ENCODE measurements at places on chromosomes 4 and X.

GRCh38 chrX:132961511-132961910, 3.1 kb upstream of the HS6ST2 start:
- DNase-seq: no peak

GRCh38 chrX:125205133-125205917, 114.3 kb upstream of the TEX13C start:
- DNase-seq: no peak

GRCh38 chr4:157674699-157675098, 454.2 kb downstream of the GRIA2 start:
- DNase-seq: no peak

DNA sequence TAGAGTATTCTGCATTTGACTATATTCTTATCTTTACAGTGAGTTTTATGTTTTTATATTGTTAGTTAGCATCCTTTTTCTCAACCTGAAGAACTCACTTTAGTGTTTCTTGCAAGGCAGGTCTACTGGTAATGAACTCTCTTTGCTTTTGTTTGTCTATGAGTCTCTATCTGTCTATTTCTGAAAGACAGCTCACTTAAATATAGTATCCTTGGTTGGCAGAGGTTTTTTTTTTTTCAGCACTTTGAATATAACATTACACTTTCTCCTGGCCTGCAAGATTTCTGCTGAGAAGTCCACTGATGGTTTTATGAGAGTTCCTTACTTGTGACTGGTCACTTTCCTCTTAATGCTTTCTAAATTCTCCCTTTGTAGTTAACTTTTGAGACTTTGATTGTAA, 32.8 kb upstream of the C4orf54 start:
- no peak for DNase-seq

GRCh38 chr4:13162886-13163285, 321.3 kb downstream of the RAB28 start:
- no peak for DNase-seq

DNA sequence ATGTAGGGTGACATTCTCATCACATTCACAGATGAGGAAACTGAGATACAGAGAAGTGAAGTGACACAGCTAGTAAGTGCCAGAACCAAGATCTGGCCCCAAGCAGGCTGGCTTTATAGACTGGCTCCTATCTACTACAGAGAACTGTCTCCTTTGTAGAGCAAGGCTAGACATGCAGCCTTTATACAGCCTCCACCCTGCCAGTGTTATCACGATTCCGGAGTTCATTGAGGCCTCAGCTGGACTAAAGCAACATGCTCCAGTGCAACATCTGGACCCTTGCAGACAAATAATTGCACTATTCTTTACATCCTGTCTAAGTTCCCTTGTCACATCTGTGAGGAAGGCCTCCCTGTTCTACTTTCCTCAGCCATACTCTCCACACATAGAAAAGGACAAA, 58.0 kb upstream of the XIAP start:
- no peak for DNase-seq

- no peak for DNase-seq
These were observed 37.1 kb downstream of the HEPH start for GRCh38 chrX:66200855-66201795.

DNA sequence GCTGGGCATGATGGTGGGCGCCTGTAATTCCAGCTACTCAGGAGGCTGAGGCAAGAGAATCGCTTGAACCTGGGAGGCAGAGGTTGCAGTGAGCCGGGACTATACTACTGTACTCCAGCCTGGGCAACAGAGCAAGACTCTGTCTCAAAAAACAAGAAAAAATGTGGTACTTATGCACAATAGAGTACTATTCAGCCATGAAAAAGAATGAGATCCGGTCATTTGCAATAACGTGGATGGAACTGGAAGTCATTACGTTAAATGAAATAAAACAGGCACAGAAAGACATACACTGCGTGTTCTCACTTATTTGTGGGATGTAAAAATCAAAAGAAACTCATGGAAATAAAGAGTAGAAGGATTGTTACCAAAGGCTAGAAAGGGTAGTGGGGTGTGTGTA, 12.1 kb downstream of the RPGR start:
- no peak for DNase-seq

GRCh38 chrX:66008328-66008970, 31.4 kb downstream of the VSIG4 start:
- no peak for DNase-seq

DNA sequence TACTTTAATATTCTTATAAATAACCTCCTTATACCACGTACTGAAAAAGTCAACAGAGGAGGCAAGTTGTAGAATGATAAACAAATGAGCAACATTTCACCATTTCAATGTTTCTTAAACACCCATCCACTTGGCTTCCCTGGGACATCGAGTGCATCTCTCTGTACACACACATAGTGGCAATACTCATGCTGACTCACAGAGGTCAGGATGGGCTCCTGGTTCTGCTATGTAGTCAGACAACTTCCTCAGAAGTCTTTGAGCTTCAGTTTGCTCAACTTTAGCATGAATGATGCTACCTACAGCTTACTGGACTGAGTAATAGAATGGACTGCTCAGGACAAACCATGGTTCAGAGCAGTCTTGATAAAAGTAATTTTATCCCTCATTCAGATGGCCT, 56.9 kb downstream of the MAD2L1 start:
- no peak for DNase-seq

DNA sequence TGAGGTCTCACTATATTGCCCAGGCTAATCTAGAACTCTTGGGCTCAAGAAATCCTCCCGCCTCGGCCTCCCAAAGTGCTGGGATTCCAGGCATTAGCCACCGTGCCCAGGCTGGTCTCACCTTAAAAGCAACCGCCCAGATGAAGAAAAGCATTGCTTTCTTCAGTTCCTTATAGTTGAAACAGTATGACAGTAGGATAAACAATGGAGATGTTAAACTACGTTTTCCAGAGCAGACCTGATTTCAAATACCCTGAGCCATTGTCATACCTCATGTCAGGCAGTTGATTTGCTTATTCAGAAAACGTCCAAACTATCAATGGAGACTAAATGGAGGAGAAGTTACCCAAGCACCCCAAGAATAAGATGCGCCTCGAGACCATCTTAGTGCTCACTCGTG, 26.3 kb upstream of the TMEM131L start:
- DNase-seq: no peak

GRCh38 chr4:78939667-78940008, 400 bp upstream of the PAQR3 start:
- no peak for DNase-seq

DNA sequence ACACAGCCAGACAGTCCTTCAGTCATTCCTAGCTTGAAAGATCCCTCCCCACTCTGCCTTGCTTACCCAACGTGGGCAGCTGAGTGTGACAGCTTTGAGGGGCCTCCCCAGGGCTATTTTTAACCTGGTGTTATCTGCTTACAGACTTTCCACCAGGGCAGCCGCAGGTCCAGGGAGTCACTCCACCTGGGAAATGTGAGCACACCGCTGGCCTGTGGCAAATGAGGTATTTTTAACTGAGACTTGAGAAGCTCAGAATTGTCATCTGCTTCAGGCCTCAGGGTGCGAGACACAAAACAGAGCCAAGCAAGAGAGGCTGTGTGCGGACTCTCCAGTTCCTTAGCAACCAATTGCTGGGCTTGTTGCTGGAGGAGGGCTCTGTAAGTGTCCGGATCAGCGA, 13.0 kb downstream of the CORIN start:
- DNase-seq: no peak

DNA sequence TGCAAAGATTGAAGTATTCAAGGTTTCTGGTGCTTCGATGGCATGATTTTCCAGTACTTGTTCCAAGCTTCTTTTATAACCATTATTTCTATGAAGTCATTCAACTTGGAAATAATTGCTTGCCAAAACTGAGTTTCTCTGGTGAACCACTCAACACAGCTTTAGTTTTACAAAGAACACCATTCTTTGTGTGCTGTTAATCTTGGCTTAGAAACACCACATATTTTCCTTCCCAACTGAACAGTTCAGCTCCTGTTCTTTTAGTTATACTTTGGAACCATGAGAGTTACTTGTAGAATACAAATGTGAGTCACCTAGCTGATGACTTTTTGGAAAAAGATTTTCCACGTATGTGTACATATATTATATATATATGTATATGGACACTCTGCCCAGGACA, 32.7 kb downstream of the TMEM47 start:
- DNase-seq: no peak

DNA sequence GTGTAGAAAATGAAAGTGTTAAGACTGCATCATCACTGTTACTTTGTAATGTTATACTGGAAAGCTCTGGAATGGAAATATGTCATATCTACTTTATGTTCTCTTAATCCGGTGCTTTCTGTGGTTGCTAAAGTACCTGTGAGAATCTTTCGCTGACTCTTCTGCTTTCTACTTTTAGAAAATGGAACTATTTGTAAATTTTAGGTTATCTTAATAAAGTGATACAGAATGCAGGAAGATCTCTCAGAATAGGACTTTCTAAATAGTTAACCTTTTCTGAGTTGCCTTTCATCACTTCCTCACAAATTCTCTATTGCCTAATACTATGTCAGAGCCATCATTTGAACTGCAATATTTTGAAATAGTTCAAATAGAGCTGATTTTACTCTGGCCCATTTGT, 69.3 kb downstream of the BMP2K start:
- DNase-seq: no peak

DNA sequence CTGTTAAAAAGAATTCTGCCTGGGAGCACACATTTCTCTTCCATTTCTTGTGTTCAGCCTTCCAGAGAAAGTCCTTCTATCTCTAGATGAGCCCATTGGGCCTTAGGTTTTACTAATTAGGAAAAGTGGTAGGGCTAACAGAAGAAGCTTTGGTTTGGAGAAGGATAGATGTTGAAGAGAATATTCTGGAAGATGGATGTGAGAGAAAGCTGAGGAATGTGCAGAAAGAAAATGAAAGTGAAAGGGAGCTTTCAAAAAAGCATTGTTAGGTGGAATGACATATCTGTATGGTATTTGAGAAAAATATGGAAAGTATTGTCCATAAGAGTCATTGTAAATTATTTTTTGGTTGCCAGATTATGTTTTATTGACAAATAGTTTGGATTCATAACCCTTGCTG, 474.8 kb upstream of the SLIT2 start:
- no peak for DNase-seq

- no peak for DNase-seq
These were observed 208.2 kb downstream of the APBB2 start for GRCh38 chr4:41006141-41006540.

- DNase-seq: no peak
These were observed 539.6 kb upstream of the DIPK2B start for GRCh38 chrX:45740291-45740690.

DNA sequence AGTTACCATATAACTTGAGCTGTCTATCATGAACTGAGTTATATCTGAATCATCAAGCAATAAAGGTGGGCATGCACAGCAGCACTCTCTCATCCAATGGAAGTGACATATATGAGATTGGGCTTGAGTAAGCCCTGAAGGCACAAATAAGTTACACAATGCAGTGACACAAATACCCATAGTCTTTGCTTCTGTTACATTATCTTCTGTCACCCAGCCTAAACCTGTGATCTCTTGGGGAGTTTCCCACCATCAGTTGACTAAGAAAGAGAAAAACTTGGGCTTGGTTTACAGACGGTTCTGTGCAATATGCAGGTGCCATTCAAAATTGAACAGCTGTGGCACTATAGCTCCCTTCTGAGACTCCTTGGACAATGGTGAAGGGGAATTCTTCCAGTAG, 138.8 kb upstream of the IL15 start:
- DNase-seq: no peak

- DNase-seq: no peak
These were observed 31.5 kb upstream of the NAA11 start for GRCh38 chr4:79357365-79357764.

DNA sequence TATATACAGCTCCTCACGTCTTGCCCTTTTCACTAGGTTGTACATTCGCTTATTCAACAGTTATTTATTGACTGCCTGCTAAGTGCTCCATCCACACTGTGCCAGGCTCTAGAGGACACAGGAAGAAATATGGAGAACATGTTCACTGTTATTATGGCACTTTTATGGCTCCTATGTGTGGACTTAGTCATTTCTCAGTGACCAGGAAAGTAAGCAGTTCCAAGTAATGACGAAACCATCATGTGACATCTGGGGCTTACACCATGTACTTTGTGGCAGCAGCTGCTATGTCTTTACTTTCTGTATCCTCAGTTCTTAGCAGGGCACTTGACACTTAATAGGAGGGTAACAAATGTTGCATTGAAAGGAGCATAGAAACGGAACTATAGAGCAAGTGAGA, 278.0 kb downstream of the ANK2 start:
- DNase-seq: no peak

DNA sequence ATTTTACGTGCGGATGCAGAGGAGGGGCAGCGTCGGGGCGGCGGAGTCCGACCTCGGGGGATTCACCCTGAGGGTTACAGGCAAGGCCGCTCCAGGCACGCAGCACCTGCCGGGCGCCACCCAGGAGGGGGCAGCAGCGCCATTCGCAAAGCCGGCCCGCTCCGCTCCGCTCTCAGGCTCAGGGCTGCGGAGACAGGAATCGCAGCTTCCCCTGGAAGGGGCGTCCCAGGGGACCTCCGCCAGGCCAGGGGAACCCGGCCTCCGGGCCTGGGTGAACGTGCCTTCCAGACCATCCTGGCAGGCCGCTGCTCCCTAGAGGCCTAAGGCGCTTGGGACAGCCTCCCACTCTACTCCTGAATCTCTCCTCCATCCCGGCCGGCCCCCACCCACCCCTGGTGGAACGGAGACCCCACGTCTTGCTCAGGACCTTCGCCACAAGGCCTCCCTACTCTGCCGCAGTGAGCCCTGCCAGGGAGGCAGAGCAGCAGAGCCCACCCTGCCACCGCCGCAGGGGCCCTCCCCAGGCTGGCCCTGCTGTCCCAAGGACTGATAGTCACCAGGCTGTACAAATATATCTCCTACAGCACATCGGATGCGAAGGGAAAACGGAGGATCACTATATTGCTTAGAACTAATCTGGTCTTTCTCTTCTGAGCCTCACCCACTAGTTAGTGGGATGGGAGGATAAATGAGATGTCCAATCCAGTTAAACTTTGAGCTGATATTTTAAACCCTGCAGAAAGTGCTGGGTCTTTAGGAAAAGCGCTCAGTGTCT, 115.0 kb downstream of the SMIM20 start:
- peak; percentile 61 for DNase-seq

- DNase-seq: no peak
These were observed 102.9 kb downstream of the TEX13A start for GRCh38 chrX:105117621-105118020.

DNA sequence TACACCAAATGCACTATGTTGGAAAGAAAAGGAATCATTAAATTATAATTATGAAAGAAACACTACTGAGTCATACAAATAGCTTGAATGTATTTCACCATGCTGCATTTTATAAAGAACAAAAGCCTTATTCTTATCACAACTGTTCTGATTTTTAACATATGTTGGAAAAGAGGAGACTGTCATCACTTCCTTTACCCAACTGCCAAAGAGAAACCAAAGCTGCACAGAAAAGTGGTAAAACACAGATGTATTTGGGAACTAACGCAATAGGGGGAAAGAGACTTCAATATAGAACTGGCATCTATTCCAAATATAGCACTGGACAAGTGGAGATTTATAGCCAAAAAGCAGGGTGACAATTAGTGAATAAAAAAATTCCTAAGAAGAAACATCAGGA, 181.0 kb downstream of the SPANXN3 start:
- no peak for DNase-seq
